ELF-1 (cell line): ENCODE measurements at places on chromosomes 5 and 9.

DNA sequence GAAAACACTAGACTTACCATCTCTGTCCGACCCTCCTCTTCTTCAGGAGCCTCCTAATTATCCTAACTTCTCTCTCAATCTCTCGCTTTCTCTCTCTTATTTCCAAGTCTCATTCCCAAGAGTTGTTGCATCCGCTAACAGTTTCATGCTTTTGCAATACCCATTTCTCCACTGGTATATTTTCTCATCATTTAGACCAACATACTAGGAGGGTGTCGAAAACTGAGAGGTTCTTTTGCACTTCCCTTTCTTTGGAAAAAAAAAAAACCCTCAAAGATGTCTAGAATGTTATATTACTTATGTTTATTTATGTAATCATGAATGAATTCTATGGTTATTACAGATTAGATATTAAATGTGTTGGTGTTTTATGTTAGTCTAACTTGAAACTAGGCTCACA is 35.9 kb downstream of the SPZ1 start:
- no peak for DNase-seq

GRCh38 chr9:83029531-83030137 is 33.3 kb downstream of the RASEF start:
- no peak for DNase-seq

DNA sequence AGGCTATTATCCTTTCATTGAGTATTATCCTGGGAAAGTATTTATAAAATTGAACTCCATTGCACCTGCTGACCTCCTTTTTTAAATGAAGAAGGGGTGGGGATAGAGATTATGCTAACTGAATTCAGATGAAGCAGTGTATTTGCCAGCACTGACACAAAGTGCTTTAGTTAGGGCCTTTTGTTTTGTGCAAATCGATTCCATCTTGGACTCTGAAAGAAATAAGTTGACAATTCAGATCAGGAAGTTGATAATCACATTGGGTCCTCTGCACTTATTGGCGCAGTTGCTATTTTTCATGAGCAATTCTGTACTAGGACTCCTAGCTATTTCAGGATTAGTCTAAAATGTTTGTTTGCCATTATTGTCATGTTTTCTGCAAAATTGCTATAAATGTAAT is 101.6 kb upstream of the FSD1L start:
- DNase-seq = no peak

- DNase-seq = no peak
These were observed 295.7 kb upstream of the PTGER4 start for GRCh38 chr5:40383749-40384651.
